ENCODE measurements at places on chromosomes 3 and 15.

- no peak for DNase-seq
These were observed 64.4 kb downstream of the GTPBP8 start for GRCh38 chr3:113055201-113055600.

- DNase-seq: no peak
These were observed 188.3 kb downstream of the LSAMP start for GRCh38 chr3:116256843-116257485.

DNA sequence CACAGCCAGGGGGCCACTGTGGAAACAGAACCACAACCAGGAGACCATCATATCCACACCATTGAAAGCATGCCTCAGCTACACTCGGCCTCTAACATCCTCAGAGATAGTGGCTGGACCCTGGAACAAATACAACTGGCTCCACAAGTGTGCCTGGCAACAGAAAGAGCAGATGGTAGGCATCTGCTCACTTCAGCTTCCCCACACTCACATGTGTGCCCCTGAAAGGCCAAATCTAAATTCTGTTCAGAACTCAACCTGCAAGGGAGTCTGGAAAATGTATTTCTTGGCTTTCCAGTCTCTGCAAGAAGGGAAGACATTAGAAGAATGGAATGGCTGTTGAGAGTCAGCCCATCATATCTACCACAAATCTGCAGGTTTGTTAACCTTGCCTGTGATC, 54.7 kb upstream of the CTNNB1 start:
- DNase-seq: no peak

- no peak for DNase-seq
These were observed 13.6 kb downstream of the RPAP1 start for GRCh38 chr15:41530363-41530956.

DNA sequence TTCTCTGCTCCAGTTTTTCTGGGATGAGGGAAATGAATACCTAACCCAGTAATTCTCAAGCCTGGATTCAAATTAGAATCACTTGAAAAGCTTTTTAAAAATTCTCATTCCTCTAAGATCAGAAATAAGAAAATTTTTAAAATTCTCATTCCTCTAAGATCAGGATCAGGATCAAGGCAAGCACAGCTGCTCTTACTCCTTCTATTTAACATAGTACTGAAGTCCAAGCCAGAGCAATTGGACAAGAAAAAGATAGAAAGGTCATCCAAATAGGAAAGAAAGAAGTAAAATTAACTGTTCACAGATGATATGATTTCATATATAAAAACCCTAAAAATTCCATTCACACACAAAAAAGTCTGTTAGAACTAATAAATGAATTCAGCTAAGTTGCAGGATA, 24.2 kb upstream of the CLRN1 start:
- no peak for DNase-seq

DNA sequence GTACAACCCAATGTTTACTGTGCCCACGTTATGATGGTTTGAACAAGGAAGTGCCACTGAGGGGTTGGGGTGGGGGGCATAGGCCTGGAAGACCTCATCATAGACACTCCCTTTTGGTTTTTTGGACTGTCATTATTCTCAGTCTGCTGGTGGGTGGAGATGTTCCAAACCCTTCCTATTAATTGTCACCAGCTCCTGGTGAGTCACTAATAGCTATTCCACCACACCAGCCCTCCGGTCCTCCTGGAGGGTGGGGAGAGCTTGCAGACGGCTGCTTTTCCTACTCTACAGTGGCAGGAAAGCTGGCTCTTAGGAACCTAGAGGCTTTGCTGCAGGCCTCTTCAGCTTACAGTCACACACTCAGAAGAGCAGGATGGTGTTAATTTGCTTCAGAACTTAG, 9.0 kb upstream of the COPG1 start:
- no peak for DNase-seq

DNA sequence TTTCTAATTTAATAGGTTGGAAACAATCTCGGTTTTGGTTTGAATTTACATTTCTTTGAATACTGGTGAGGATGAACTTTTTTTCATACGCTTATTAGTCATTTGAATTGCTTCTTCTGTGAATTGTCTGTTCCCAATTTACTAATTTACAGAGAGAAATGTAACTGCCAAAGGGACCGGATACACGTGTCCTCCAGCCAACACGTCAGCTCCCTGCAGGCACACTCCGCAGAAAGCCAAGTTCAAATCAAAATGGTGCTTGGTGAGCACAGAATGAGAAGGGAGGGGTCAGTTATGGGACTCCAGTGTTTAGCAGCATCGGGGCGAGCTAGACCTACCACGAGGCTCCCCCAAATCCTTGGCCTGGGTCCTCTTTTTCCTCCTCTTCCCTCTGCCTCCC, 10.8 kb upstream of the TSEN2 start:
- no peak for DNase-seq

DNA sequence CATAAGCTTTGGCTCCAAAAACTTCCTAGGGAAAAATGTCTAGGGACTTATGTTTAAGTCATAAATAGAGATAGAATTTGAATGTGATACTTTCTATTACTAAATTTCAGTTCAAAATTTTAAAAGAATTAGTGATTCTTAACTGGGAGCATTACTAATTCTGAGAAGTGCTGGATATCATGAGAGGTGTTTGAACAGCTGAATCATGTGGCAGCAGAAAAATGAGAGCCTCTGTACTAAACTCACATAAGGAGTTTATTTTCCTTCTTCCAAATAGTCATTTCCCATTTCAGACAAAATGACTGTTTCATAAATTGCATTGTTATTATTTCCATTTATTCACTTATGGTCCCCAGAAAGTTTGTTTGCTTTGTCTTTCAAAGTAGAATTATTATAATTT, 62.7 kb downstream of the SLMAP start:
- no peak for DNase-seq

DNA sequence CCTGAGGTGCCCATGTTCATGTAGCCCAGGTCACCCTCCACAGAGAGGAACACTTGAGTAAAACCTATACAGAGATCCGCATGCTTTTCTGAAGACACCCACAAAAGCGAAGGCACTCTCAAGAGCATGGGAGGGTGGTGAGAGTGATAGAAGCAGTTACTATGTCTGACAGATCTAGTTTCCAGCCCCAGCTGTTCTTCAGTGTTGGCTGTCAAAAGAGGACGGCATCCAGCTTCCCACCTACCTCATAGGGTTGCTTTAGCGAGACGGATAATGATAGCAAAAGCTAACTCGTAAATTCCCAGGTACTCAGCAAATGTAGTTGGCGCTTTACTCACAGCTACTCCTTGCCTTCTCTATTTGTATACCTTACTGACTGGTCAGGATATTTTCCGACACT, 3.0 kb upstream of the MEX3B start:
- DNase-seq: no peak

DNA sequence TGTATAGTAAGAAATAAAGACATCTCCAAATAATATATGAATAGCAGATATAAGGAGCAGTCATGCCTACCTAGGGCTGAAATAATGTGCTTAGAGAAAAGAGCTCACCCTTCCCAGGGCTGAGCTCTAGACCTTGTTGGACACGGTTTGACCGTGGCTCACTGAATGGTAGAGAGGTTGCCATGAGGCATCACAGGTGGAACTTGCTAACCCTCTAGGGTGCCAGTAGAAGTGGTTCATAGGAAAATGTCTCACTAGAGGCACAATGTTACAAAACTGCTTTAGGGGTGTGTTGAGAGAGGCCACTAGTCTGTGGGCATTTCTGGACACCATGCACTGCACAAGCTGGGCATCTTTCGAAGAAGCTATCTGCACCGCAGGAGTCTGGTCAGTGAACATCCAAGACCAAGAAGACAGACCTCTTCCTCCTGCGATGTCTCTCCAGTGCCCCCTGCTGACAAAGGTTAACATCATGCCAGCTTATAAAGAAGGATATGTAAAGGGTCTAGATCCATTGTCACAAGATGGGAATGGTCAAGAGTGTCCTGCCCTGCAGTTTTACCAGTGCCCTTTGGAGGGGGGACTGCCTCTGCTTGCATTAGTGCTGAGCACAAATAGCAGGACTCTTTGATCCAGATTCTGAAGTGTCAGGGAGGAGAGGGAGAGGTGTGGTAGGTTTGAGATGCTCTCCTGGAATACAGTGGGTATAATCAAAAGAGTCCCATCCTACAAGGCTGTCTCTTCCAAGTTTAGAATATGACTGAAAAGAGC, 266.8 kb downstream of the ZNF385D start:
- DNase-seq: peak; percentile 2

DNA sequence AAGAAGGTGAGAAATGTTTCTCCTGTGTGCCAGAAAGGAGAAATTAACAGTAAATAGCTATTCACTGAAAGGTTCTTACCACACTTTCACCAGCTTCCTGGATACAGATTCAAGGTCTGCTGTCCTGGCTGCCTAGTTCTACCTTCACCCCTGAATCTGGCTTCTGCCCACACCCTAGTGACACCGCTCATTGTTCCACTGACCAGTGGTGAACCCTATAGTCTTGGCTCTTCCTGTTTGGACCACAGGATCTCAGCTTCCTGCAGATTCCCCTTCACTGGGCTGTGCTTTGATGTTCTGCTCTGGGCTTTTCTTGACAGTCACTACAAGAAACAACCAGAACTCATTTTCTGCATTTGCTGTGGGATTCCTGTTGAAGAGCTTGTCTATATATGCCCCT, 250.0 kb downstream of the XXYLT1 start:
- no peak for DNase-seq

DNA sequence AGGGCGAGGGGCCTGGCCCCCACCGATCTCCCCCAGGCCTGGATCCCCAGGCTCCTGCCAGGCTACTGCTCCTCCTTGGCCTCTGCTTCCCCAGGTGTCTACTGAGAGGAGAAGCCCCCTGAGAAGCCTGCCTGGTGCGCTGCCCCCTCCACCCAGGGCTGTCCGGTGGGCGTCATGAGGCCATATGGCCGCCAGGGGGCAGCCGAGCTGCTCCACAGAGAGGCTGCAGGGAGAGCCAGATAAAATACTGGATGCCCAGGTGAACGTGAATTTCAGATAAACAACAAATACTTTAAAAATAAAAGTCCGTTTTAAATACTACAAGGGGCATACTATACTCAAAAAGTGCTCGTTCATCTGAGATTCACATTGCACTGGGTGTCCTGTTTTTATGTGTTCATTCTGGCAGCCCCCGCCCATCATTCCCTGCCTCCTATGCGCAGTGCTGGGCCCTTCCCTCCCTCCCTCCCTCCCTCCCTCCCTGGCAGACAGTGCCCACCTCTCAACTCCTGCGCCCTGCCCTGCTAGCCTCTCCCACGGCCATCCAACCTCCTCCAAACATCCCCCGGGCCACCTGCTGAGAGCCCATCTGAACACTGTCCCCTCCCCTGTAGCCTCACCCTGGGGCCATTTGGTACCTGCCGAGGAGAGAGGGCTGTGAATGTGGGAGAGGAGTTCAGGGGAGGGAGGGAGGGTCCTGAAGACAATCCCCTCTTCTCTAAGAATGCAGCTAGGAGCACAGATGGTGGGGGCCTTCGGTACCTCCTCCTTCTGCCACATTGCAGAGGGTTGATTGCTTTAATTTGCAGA, 29.6 kb downstream of the PSTPIP1 start:
- DNase-seq: peak; percentile 68

GRCh38 chr3:152127058-152127457, 141.7 kb upstream of the MBNL1 start:
- DNase-seq: no peak

GRCh38 chr3:64138656-64139375, 86.5 kb downstream of the PRICKLE2 start:
- no peak for DNase-seq

Data from stimulated activated CD4-positive, alpha-beta T cell treated with anti-CD3 and anti-CD28 coated beads, Interleukin-2, amount 100 ng/mL, for 48 hours (primary cell).